ENCODE measurements at places on chromosomes 4 and X. TPM values are rescaled to one million over a fixed set of nuclear protein-coding genes. Genes with fewer than 3 reads are reported as not detected.

TMEM150C gene
- total RNA-seq, result 5.6 TPM

DNA sequence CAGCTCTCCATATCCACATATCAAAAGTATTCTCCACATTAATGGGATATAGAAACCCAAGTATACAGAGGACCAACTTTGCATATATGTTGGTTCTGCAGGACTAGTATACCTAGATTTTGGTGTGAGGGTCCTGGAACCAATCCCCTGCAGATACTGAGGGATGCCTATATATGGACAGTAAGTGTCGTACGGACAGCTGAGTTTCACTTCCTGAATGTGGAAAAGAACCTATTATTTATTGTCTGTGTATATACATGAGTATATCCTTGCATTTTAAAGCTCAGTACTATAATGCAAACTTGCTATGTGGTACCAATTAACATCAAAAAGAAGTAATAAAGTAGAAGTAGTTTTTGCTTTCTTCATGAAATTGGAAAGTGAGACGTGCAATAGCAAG lies 101.9 kb downstream of the FBXW7 start:
- no peak overlapping the region for H3K4me3 ChIP-seq
- no peak overlapping the region for H3K27ac ChIP-seq
- DNase-seq, result no peak
- H3K27me3 ChIP-seq, result no peaks in the 10 kb centered on the region
- H3K4me1 ChIP-seq, result no peaks in the 10 kb centered on the region

DNA sequence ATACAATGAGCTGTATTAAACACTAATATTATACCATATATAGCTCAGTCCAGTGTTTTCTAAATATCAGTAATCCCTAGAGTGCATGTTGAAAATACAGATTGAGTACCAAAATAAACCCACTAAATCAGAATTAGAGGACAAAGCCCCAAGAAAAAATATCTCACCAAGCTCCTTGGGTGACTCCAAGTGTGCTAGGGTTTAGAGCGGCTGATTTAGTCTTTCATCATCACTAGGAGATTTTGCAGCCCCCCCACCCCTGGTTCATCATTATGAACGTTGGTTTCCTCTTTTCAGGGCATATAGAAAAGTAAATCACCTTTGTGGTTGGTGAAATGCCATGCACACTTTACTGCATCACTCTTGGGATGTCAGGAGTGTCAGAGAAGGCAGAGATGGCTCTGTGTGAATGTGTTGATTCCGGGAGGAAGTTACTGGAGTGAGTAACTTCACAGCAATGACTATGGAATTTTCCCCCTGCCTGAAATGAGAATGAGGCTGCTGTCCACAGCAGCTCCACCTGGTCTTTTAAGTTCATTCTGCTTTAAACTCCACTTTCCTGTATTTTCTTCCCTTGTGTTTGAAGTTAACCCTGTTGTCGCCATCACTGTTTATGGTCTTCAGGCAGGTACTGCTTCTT lies 25.2 kb upstream of the ANAPC4 start:
- H3K27ac ChIP-seq, result no peak overlapping the region
- H3K36me3 ChIP-seq, result no peaks in the 10 kb centered on the region
- H3K27me3 ChIP-seq, result no peaks in the 10 kb centered on the region
- DNase-seq, result no peak
- no peak overlapping the region for H3K4me3 ChIP-seq

GRCh38 chrX:129653971-129654651 lies 645 bp downstream of the APLN start:
- no peaks in the 10 kb centered on the region for H3K36me3 ChIP-seq
- H3K4me3 ChIP-seq, result no peak overlapping the region
- peaks cover 14% of the 10 kb centered on the region for H3K4me1 ChIP-seq
- H3K27me3 ChIP-seq, result no peaks in the 10 kb centered on the region

DNA sequence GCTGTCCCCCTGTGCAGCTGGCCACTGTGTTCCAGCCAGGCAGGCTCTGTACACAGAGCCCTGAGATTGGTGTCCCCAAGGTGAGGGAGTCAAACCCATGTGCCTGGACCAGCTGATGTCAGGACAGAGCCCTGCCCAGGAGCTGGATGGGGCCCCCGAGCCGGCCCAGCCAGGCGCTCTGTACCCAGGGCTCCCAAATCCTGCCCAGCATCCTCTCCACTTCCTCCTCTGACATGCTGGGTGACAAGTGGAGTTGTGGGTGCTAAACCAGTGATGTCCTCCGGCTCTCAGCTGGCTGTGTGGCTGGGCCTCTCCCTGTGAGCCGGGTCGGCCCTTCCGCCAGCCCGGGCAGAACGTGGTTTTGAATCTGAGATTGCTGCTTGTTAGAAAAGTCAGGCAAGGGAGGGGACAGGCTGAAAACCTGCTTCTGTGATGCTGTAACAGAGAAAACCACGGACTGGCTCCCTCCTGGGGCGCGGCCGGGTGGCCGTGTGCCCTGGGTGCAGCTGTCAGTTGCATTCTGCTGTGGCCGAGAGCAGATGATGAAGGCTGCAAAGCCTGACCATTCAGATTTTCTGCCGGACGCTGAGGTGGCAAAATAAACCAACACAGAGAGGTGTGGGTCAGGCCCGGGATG lies 7.9 kb upstream of the CPLX1 start:
- no peak overlapping the region for H3K4me3 ChIP-seq
- no peaks in the 10 kb centered on the region for H3K36me3 ChIP-seq
- no peaks in the 10 kb centered on the region for H3K27me3 ChIP-seq
- no peak for DNase-seq
- H3K4me1 ChIP-seq, result peaks cover 26% of the 10 kb centered on the region
- no peak overlapping the region for H3K27ac ChIP-seq

- no peak overlapping the region for H3K27ac ChIP-seq
- DNase-seq, result no peak
- no peaks in the 10 kb centered on the region for H3K27me3 ChIP-seq
- H3K4me3 ChIP-seq, result no peak overlapping the region
- no peaks in the 10 kb centered on the region for H3K4me1 ChIP-seq
Measured at GRCh38 chr4:31908261-31908660, 1188.1 kb downstream of the PCDH7 start.

DNA sequence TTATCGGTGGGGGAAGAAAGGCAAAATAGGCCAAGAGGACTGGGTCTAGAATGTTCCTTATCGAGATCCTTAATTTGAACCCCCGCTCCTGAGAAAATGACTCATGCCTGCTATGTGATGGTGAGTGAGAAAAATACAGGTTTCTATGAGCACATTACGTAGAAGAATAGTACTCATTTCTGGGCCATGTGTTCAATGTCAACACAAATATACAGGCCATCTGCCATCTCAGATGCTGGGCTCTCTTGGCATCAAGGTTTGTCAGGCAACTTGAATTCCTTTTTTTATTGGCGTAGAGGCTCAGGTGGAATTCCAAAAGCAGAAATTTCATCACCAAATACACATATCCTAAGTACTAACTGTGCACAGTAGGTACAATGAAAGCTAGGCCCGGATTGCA lies 81.4 kb upstream of the TRIM2 start:
- no peak overlapping the region for H3K27ac ChIP-seq
- no peak for DNase-seq
- no peak overlapping the region for H3K4me3 ChIP-seq
- no peaks in the 10 kb centered on the region for H3K27me3 ChIP-seq
- H3K4me1 ChIP-seq, result no peaks in the 10 kb centered on the region

GRCh38 chr4:26030780-26031179 lies 116.8 kb downstream of the SMIM20 start:
- no peak for DNase-seq
- H3K4me1 ChIP-seq, result peaks cover 13% of the 10 kb centered on the region
- H3K4me3 ChIP-seq, result no peak overlapping the region
- no peak overlapping the region for H3K27ac ChIP-seq
